ENCODE measurements at places on chromosomes 2 and 18.

- no peak for DNase-seq
These were observed 6.3 kb downstream of the MTERF4 start for GRCh38 chr2:241095594-241096290.

DNA sequence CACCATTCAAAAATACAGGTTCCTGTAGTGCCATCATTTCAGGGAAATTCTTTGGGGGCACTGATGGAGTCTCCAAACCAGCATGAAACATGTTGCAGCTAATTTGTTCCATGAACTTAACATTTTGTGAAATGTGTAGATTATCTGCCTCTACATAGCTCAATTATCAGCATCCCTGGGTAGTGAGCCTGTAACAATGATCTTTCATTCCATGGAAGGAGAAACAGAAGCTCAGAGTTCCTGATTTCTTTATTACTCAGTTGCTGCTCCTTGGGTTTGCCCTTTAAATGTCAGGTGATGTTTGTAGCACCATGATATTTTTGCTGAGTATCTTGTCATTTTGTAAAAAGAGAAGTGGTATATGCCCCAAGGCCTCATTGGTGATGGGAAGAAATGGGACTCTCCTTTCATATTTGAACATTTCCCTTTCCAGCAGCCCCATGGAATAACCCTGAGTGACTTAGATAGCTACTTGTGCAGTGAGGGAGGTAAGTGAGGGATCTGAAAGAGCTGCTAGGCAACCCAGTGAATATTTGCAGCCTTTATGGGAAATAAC lies 146.9 kb downstream of the CERS6 start:
- DNase-seq: no peak

- DNase-seq: no peak
These were observed 5.2 kb downstream of the EML6 start for GRCh38 chr2:54728669-54729120.

DNA sequence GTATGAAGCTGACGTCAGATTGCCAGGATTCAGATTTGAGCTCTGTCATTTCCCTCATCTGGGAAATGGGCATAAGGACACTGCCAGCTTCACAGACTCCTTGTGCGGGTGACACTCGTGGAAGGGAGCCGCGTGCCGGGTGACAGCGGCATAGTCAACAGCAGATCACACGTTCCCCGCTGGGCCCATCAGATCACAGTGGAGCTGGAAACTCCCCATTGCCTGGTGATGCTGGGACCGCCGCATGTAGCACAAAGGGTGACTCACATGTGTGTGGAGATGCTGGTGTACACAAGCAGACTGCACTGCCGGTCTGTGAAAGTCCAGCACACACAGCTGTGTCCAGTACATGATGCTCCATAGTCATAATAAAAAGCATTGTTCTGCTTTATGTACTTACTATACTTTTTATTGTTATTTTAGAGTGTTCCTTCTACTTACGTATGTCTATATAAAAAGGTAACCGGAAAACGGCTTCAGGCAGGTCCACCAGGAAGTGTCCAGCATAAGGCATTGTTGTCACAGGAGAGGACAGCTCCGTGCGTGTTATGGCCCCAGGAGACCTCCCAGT lies 31.8 kb downstream of the SALL3 start:
- DNase-seq: no peak

DNA sequence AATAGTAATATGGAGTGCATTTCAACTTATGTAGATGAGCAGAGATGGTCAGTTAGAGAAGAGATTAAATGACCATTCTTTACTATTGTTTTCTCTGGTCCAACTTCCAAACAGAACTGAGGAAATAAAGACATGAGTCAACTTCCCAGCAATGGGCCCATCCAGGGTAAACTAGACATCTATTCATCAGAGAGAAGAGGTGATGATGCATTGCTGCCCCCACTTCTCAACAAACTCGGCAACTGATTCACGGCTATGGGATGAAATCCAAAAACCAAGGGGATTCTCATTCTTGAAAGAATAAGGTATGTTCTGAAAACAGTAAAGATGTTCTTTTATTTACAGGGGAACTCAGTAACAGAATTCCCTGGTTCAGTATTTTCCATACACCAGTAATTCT lies 190.7 kb downstream of the RDH14 start:
- no peak for DNase-seq

- no peak for DNase-seq
These were observed 52.3 kb upstream of the SCG2 start for GRCh38 chr2:223654384-223654915.

GRCh38 chr2:67213270-67213670 lies 183.9 kb upstream of the ETAA1 start:
- no peak for DNase-seq

GRCh38 chr2:120854014-120854620 lies 118.4 kb downstream of the GLI2 start:
- DNase-seq: no peak

GRCh38 chr18:449374-449773 lies 51.1 kb downstream of the COLEC12 start:
- DNase-seq: no peak

DNA sequence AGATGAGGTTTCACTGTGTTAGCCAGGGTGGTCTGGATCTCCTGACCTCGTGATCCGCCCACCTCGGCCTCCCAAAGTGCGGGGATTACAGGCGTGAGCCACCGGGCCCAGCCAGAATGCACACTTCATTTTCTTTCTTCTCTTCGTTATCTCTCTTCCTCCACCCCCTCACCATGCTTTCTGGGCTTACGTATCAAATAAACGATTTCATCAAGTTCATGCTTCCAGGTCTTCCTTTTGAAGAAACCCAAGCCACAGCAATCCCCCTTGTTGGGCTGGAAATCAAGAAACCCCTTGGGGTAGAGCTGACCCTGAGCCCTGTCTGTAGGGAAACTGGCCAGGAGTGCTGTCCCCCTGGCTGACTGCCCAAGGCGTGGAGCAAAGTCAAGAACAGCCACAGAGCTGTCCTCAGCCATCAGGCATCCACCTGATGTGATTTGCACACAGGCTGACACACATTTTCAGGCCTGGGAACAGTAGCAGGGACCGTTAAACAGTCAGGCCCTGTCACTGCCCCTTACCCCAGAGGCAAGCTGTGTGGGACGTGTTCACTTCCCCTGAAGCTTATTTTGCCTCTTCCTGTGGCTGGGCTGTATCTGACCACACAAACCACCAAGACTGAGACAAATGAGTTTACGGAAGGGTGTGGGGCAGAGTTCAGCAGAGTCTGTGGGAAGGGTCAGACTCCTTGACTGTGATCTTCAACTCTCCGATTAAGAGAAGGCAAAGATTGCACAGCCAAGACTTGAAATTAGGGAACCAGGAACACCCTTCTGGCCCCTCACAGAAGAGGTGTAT lies 15.1 kb upstream of the NMUR1 start:
- peak; percentile 85 for DNase-seq

DNA sequence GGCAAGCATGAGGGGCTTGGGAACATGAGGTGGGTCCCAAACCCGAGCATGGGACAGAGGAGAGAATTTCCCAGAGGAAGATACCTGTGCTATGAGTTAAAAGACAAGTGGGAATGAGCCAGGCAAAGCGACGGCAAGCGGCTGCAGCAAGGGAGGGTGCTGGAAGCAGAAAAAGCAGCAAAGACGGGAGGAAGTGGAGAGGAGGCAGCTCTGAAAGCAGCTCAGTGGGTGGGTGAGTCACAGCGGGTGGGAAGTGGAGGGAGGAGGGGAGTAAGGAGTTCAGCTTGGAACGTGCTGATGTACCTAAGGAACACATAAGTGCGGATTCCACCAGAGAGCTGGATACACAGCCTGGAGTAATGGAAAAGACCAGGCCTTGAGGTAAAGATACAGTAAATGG lies 41.4 kb downstream of the THUMPD2 start:
- DNase-seq: no peak

GRCh38 chr2:64374686-64375085 lies 79.3 kb upstream of the LGALSL start:
- DNase-seq: no peak

- no peak for DNase-seq
These were observed 55.1 kb upstream of the ACSL3 start for GRCh38 chr2:222805591-222806304.

DNA sequence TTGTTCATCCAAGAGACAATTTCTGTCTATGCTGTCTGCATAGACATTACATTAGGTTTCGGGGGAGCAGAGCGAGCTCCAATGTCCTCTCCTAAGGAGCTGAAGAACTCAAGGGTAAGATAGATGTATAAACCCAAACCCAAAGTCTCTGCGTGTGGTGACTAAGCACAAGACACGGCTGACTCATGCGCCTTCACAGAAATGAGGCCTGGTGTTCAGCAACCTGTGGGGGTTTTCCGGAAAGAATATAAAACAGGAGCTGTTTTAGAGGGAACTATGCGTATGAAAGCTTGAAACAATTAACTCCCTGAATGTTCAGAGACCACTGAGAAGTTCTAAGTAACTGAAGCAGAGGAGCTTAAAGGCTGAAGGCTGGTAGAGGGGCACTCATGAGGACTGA lies 154.7 kb downstream of the SOX11 start:
- no peak for DNase-seq

GRCh38 chr18:77022556-77022955 lies 110.0 kb downstream of the MBP start:
- no peak for DNase-seq

DNA sequence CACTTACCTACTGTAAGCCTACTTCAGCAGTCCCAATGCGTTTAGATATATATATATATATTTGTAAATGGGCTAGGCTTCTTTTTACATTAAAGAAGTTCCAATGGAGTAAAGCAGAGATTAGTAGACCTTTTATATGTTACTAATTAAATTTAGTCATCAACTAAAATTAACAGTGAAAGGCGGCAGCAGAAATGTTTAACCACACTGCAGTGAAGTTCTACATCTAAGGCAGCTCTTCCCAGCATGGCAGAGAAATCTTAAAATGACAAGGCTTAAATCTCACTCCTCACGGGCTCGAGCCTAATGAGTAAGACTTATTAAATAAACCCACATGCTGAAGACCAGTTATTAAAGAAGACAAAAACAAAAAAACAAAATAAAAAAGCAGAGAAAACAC lies 19.1 kb upstream of the KANSL1L start:
- no peak for DNase-seq

DNA sequence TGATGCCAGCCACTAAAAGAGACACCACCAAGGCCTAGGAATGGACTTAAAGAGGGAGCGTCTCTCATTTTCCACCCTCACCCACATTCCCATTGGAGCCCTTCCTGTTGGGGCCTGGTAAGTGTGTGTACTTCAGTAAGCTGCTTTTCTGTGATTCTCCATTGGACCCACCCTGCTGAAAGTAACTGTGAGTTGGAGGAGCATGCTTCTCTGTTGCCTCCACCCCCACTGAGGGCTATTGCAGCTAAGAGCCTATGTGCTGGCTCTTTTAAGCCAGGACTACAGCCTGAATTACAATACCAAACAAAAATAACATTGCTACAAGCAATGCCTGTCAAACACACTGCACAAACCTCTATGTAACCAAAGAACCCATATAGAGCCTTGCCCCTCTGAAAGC lies 81.1 kb downstream of the TRABD2A start:
- no peak for DNase-seq

DNA sequence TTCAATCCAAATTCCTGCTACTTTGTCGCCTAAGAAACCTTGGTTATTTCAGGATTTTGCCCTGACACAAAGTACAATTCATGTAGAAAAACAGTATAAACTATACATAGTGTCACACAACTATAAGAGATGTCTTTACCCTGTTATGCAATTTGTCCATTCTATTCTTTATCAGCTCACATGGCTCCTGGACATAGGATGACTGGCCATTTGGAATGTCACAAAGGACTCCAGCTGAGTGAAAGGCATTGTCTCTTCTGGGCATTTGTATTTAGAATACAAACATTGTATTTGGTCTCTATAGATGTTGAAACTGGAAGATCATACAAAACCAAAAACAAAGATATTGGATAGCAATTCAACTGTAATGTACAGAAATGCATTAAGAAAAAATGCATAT lies 944.6 kb upstream of the LRRTM1 start:
- no peak for DNase-seq

DNA sequence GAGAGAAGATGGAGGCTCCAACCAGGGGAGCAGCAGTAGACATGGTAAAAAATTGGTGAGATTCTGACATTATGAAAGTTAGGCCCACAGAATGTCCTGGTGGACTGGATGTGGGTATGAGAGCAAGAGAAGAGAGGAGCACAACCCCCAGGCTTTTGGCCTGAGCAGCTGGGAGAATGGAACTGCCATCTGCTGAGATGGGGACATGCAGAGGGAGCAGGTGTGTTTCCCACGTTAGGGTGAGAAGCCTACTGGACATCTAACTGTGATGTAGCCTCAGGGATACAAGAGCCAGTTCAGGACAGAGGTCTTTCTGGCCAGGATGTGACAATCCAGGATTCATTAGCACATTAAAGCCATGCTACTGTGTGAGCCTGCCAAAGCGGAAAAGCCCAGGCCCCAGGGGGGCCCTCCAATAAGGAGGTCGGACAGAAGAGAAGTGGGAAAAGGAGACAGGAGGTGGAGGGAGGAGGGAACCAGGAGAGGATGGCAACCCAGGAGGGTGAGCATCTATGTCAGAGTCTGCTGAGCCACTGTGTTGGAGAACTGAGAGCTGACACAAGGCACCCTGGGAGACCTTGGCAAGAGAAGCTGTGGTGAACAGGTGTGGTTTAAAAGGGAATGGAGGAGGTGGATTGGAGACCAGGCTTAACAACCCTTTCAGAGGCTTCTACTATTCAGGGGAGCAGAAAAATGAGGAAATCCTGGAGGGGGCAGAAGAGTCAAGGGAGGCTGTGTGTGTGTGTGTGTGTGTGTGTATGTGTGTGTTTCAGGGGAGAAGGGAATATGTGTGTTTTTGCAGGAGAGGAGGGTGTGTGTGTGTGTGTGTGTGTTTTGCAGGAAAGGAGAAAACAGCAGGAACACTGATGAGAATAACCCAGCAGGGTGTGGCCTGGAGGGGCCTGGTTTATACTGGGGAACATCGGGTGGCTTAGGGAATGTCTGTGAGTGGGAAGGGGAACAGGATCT lies 10.5 kb downstream of the CYB5A start:
- no peak for DNase-seq

GRCh38 chr2:76446872-76447271 lies 736.2 kb upstream of the GCFC2 start:
- no peak for DNase-seq

GRCh38 chr2:60230596-60230995 lies 322.9 kb downstream of the BCL11A start:
- DNase-seq: no peak

DNA sequence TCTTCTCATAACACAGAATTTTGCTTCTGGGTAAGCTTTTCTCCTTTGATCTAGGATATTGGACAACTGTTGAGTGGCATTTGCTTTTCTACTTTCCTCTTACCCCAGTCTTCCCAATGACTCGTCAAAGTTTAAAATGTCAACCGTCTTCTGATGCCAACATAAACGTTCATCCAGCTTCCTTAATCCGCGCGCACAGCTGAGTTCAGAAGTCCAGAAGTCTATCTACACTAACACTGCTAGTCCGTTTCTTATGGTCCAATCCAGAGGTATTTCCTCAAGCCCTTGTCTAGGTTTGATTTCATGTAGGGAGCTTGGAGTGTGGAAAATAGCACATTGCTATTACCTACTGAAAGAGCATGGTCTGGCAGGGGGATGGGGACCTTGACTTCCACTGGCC lies 48.7 kb downstream of the MFSD6 start:
- DNase-seq: no peak

- no peak for DNase-seq
These were observed 6.7 kb upstream of the CYS1 start for GRCh38 chr2:10086950-10087349.

GRCh38 chr2:176079831-176080539 lies 3.8 kb downstream of the EVX2 start:
- peak; percentile 64 for DNase-seq
